Kidney (tissue), 22 donors: ENCODE measurements at places on chromosomes 1 and 21. TPM values are rescaled to one million over a fixed set of nuclear protein-coding genes. Genes with fewer than 3 reads are reported as not detected.

FAM177B gene
- total RNA-seq: 1.1 TPM

DNA sequence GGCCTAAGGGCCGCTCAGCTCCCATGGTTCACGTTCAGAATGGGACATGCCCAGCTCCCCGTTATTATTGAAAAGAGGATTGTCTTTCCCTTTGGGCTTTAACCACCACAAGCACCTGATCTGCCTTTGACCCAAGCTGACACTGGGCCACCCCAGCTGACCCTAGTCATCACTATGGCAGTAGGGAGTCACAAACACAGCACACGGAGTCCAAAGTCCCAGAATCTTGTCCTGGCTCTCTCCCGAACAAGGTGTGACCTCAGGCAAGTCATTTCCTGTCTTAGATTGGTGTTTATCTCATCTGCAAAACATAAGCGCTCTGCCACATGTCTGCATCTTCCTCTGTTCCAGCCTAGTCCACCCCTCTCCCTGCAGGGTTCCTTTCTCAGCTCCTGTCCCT lies 31.5 kb downstream of the IGFN1 start:
- no peak overlapping the region for H3K4me3 ChIP-seq
- H3K27ac ChIP-seq: no peak overlapping the region
- DNase-seq: peak; percentile 9
- no peaks in the 10 kb centered on the region for H3K27me3 ChIP-seq
- H3K4me1 ChIP-seq: no peaks in the 10 kb centered on the region
- H3K36me3 ChIP-seq: no peaks in the 10 kb centered on the region

GRCh38 chr1:208500375-208500774 lies 256.2 kb upstream of the PLXNA2 start:
- H3K27me3 ChIP-seq: no peaks in the 10 kb centered on the region
- no peaks in the 10 kb centered on the region for H3K36me3 ChIP-seq
- no peaks in the 10 kb centered on the region for H3K4me1 ChIP-seq
- no peak overlapping the region for H3K27ac ChIP-seq
- H3K4me3 ChIP-seq: no peak overlapping the region

- DNase-seq: peak; percentile 79
- H3K27me3 ChIP-seq: no peaks in the 10 kb centered on the region
- no peak overlapping the region for H3K4me3 ChIP-seq
- peaks cover 13% of the 10 kb centered on the region for H3K4me1 ChIP-seq
Measured at GRCh38 chr1:155124503-155125463, 2.9 kb upstream of the EFNA1 start.

KIF2C gene
- total RNA-seq: 1.4 TPM

GRCh38 chr1:218350801-218351266 lies 5.7 kb downstream of the TGFB2 start:
- no peaks in the 10 kb centered on the region for H3K27me3 ChIP-seq
- no peaks in the 10 kb centered on the region for H3K4me1 ChIP-seq
- peak; percentile 50 for DNase-seq
- H3K27ac ChIP-seq: no peak overlapping the region

GRCh38 chr1:53638360-53639035 lies 100.5 kb downstream of the GLIS1 start:
- no peaks in the 10 kb centered on the region for H3K36me3 ChIP-seq
- peaks cover 4% of the 10 kb centered on the region for H3K4me1 ChIP-seq
